ENCODE measurements at places on chromosomes 7 and 10.

DNA sequence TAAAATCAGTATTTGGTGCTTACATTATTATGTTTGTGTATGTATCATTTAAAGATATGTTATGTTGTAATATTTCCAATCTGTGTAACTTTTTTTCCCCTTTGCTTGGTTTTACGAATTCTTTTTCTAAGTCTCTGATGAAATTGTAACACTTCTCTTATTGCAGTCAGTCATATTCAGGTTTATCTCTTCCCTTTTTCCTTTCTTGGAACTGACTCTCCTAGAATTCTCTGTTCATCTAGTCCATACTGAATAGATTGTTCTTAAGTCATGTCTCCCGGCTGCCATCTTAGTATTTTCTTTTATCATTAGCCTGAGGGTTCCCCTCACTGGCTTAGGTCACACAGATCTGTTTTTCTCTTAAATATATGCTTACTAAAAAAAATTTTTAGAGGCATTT is 44.6 kb downstream of the PHTF2 start:
- DNase-seq: no peak

DNA sequence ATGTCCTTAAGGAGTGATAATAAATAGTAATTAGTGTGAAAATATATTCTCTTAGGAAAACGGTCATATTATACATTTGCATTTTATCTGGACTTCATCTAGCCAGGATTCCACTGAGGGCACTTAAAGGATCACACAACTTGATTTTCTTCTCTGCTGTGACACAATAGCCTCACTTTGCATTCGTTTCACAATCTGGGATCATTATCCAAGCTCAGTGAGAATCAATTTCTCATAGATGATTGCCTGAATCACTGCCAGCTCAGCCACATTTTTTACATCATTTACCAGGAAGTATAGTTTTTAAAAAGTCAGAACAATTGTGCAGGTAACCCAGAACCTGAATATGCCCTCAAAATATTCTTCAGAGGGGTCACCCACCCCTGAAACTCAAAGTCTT is 68.9 kb downstream of the PTPRZ1 start:
- DNase-seq: no peak

- no peak for DNase-seq
Observed at GRCh38 chr10:4533621-4534020, 292.4 kb upstream of the AKR1E2 start.

GRCh38 chr7:113636727-113637421 is 281.9 kb downstream of the PPP1R3A start:
- DNase-seq: no peak

GRCh38 chr10:92890471-92890870 is 42.2 kb downstream of the EXOC6 start:
- DNase-seq: no peak

Measured in activated CD8-positive, alpha-beta memory T cell treated with anti-CD3 and anti-CD28 coated beads for 1 hour (primary cell).